Stimulated activated CD8-positive, alpha-beta memory T cell treated with anti-CD3 and anti-CD28 coated beads, Interleukin-7, amount 100 ng/mL, for 1 hour (primary cell): ENCODE measurements at places on chromosomes 13 and 19.

DNA sequence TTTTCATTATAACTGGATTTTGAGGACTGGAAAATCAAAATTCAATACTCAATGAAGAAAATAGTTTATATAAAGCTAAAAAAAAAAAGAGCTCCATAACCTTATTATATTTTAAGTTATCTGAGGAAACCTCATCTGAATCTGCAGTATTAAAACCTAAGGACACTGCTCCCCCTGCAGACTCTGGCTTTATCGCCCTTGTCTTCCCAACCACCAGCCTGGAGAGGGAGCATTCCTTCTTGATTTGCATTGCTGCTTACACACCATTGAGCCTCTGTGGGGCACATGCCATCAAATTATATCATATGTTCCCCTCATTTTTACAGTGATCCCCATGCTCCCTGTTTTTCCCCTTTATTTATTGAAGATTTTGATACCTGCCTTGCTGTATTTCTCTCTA lies 871.4 kb upstream of the GPC6 start:
- DNase-seq = no peak

DNA sequence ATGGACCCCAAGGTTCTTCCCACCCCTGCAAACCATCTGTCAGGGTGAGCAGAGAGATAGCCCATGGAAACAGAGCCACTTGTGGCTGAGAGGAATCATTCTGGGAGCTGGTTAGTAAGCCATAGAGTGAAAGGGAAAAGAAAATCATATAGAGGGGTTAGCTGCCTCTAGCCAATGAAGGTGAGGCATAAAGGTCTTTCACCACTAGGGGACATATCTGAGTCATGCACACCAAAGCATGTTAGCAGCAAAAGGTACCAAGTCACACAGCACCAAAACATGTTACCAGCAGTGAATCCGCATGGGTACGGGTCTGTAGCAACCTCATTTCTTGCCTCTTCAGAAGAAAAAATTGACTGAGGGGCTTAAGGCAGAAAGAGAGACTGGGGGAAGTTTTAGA lies 76.7 kb upstream of the ZNF43 start:
- DNase-seq = no peak

DNA sequence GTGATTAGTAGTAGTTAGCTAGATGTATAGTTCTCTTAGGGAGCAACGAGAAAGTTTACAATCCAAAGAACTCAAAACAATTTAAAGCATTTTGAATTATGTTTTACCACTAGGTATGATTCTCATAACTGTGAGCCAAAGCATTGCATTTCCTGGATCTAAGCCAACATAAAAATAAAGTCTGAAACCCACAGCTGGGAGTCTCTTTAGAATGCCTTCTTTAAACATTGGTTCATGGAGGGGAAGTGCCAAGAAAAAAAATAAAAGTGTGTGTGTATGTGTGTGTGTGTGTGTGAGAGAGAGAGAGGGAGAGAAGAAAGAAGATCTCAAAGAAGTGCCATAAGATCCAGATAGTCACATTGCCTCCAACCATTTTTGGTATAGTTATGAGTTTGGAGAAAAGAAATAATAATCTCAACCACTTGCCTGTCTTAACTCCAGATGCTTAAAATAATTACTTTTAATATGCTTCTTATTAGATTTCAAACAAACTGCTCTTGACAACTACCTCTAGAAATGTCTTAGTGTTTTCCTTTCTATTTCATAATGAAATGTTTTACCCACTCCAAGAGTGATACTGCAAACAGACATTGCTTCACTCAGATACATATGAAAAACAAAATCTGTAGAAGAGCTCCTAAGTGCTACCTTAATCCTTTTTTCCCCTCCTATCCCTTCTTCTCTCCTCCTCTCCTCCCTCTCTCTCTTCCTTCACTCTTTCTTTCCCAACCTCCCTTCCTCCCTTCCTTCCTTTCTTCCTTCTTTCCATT lies 554.1 kb downstream of the KCTD12 start:
- DNase-seq = no peak

- no peak for DNase-seq
Observed at GRCh38 chr13:27427641-27428040, 3.2 kb downstream of the GTF3A start.

DNA sequence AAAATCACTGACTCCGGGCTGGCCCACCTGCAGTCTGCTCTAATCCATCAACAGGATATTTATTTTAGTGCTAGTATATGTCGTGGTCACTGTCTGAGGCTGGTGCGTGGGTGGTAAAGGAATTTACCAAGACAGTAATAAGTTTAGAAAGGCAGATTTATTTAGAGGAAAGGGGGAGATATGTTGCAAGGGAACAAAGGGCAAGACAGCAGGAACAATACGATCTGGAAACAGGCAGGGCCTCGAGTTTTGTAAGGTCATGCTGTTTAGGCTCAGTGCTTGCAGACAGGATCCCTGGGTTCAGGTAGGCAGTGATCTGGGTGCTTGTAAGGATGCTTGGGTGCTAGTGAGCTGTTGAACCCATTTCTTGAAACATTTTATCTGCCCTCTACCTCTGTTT lies 748.2 kb upstream of the SLITRK5 start:
- DNase-seq = no peak

DNA sequence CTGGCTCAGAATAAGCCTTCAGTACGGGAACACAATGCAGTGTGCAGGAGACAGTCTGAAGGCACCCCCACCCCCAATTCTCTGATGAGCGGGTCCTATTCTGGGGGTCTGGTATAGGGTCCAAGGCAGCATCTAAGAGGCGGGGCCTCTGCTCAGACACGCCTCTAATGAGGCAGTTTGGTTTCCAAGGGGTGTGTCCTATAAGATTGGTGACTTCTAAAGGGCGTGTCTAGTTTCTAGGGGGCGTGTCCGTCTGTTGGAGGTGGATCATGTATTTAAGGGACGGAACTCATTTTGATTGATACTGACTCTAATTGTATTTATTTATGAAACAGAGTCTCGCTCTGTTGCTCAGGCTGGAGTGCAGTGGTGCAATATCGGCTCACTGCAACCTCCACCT lies 8.7 kb downstream of the FIZ1 start:
- no peak for DNase-seq

- no peak for DNase-seq
Observed at GRCh38 chr13:110525328-110526319, 35.9 kb downstream of the RAB20 start.

- DNase-seq = peak; percentile 62
Observed at GRCh38 chr19:48635263-48635965, 1.8 kb downstream of the DBP start.

GRCh38 chr19:3665681-3666544 lies 34.4 kb downstream of the PIP5K1C start:
- peak; percentile 71 for DNase-seq

- DNase-seq = no peak
Observed at GRCh38 chr13:110676595-110677587, 29.0 kb downstream of the CARS2 start.

DNA sequence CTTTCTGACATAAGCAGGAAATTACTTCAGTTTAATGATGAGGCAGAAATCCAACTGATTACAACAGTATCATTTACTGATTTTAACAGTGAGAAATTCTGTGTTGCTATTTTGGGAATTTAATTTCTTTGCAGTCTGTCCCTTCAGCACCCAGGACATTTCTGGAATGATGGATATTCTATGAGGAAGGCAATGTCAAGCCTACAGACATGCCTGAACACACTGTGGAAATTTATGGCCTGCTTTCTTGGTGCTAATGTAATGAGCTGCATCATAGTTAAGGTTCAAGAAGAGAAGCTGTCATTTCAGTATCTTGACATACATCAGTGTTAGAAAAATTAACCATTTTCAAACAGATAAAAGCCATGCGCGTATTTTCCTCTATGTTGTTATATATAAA lies 87.7 kb downstream of the SLITRK1 start:
- no peak for DNase-seq

DNA sequence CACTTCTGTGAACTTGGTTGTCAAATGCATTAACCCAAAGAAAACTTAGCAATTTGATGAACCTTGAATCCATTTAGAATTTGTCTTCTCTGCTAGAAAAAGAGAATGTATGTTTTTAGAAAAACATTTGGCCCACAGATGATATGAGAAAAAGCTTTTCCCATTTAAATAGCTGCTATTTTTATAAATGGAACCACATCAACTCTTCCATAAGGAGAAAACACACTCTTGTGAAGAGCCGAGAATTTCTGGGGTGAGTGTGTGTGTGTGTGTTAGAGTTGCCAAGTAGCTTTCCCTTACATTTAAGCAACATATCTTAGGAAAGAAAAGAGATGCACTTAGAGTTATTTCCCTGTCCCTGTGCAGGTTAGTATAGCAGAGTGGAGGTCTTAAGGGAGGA lies 322.8 kb downstream of the ITGBL1 start:
- DNase-seq = no peak

- DNase-seq = no peak
Observed at GRCh38 chr13:43297967-43298678, 274.7 kb downstream of the DNAJC15 start.

DNA sequence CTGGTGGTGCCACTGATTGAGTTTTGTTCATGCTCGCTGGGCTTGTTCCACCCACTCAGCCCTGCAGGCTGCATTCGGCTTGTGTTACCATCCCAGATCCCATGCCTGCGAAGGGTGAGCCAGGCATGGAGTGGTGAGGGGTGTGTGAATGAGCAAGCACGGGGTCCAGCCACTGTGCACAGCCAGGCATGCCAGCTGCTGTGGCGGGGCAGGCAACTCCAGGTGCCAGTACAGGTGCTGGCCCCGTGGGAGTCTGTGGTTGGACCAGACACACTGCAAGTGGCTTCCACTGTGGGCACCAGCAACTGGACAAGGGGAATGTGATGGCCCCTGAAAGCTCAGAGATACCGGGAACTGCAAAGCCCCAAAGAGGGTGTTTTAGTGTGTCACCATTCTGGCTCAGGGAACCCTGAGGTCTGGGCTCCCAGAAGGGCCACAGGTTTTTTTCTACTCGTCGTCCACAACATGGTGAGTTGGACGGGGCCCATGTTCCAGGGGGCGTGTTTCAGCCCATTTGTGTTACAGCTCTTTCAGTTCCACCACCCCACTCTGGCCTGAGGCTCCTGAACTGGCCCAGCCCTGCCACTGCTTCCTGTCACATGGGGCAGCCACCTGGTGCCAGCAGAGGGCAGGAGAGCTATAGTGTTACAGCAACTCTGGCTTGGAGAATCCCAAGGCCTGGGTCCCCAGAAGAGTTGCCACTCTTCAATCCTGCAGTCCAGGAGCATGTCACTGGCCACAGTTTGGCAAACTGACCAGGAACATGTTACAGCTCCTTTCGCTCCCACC lies 217.0 kb upstream of the OBI1 start:
- no peak for DNase-seq

GRCh38 chr13:33110386-33110712 lies 94.1 kb downstream of the KL start:
- no peak for DNase-seq
